Kidney epithelial cell (primary cell): ENCODE measurements at places on chromosomes 5 and 9.

DNA sequence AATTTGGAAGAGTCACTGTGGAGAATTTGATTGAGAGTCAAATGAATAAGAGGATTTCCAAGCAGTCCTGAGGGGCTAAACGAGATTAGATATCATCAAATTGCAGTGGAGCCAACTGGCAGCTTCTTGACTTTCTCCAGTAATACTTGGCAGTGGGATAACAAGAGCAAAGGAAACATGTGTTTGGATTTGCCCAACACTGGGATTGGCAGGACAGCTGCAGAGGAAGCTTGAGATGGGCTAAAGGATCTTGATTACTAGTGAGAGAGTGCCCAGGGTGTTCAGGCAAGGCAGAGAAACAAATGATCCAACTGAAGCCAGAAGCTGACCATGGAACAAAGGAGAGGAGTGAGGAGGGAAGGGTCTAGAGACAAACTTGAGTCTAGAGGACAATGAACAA, 356.0 kb upstream of the ISL1 start:
- no peak for DNase-seq

DNA sequence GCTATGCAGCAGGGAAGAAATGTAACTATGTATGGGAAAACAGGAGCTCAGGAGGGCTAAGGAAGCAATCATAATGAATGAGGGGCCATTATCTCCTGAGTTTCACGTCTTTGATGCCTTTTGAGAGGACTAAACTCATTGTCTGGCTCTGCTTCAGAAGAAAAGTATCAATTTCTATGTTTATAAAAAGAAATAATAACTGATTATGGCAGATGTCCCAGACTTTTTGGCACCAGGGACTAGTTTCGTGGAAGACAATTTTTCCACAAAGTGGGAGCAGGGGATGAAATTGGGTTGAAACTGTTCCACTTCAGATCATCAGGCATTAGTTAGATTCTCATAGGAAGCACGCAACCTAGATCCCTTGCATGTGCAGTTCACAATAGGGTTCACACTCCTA, 8.7 kb upstream of the IL7R start:
- DNase-seq = no peak

DNA sequence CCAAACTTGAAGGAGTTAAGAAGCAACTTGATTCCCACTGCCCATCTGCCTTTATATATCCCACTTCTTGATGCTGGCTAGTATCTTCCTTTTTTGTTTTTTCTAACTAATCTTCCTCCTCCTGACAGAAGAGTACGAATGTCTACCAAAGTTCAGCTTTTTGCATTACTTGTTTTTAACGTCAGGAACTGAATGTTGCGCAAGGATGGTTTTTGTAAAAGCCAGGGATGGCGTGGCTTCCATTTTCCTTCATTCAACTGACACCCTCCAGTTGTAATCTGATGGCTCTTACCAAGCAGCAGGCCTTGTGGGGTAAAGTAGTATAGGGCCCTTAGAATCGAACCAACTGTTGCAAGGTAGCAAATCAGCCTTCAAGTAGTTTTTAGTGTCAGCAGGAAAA, 70.8 kb upstream of the GPR151 start:
- DNase-seq = no peak

- no peak for DNase-seq
Measured at GRCh38 chr5:42582723-42583122, 159.5 kb downstream of the GHR start.

- DNase-seq = no peak
Measured at GRCh38 chr5:112329419-112330090, 89.5 kb downstream of the EPB41L4A start.

DNA sequence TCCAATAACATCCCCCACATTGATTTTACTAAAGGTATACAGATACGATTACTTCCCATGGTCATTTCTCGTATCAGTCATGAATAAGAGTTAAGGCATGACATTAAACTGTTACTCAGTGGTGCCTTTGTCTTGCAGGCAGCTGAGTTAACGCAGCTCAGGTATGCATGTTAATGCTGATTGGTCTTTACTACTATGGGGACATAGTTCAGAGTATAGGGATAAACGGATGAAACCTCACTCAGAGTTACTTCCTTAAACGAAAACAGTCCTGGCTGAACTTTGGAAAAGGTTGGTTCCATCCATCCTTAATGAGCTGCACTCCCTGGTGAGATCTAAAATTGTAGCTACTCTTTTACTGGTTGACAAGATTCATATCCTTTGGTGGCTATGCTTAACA, 87.0 kb downstream of the ACTL7B start:
- DNase-seq = no peak

DNA sequence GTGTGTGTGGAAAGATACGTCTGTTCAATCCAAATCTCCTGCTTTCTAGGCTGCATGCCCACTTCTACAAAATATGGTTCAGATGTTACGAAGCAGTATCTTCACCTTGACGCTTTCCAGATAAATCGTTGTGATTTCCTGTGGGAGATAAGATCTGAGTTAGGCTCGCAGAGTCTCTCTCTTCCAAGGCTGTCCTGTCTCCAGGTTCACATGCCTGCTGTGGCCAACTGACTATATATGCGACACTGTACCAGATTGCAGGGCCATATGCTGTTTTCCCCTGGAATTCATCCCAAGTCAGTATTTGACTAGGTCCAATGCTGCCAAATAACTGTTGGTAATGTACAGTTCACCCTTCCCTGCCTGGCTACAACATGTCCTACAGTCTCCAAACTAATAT, 47.9 kb downstream of the TMEM252 start:
- no peak for DNase-seq

DNA sequence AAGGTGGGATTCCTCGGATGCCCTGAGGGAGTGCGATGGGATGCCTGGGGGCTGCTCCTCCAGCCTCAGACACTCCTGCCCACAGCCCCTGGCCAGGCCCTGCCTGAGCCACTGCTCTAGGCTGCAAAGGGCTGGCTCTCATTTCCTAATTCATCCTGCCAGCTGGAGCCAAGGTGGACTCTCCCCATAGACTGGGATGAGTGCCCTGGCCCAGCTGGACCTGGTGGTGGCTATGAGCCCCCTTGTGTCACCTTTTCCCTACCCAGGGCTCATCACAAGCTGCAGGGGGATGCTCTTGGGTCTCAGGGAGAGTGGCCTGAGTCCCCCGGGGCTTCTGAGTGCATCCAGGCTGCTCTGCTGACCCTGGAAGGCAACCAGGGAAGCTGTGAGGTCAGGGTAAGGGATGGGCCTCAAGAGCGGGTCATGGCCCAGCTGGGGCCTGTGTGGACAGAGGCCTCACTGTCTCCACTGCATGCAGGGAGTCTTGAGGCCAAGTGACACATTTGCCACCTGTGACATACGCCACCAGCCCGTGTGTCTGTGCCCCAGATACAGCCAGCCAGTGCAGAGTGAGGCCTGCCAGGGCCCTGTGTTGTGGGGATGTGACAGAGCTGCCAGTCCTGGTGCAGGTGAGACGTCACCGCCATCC, 102.7 kb upstream of the IER5L start:
- no peak for DNase-seq

DNA sequence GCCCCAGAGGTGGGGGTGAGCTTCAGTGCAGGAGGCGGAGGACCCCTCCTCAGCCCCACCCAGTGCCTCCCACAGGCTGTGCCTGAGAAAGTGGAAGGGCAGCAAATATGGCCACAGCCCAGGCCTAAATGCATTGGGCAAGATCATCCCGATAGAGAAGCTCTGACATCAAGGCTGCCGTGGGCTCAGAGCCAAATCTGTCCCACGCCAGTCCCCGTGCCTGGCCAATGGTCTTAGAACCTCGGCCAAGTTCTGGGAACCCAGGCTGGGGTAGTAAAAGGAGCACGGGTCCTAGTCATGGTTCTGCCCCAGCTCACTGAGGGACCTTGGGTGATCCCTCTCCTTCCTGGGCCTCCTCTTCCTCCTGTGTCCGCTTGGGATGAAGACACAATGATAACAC, 27.7 kb upstream of the TNIP1 start:
- no peak for DNase-seq

DNA sequence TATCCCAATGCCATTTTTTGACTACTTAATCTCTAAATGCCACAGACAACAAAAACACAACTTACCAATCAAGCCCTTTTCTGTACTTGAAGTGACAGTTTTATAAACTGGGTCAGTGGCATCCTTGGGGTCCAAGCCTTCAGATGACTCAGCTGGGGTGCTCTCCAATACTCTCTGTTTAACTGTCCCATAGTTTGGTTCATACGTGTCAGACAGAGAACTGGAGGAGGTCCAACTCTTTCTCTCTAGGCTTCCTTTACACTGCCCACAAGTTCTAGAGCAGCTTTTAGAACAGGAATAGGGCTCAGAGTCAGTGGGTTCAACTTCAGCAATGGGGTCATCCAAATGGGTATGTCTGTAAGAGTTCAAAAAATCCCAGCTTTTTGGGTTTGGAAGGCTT, 166.9 kb downstream of the CDC42SE2 start:
- DNase-seq = no peak

- no peak for DNase-seq
Measured at GRCh38 chr5:91158011-91158410, 225.1 kb downstream of the ARRDC3 start.

DNA sequence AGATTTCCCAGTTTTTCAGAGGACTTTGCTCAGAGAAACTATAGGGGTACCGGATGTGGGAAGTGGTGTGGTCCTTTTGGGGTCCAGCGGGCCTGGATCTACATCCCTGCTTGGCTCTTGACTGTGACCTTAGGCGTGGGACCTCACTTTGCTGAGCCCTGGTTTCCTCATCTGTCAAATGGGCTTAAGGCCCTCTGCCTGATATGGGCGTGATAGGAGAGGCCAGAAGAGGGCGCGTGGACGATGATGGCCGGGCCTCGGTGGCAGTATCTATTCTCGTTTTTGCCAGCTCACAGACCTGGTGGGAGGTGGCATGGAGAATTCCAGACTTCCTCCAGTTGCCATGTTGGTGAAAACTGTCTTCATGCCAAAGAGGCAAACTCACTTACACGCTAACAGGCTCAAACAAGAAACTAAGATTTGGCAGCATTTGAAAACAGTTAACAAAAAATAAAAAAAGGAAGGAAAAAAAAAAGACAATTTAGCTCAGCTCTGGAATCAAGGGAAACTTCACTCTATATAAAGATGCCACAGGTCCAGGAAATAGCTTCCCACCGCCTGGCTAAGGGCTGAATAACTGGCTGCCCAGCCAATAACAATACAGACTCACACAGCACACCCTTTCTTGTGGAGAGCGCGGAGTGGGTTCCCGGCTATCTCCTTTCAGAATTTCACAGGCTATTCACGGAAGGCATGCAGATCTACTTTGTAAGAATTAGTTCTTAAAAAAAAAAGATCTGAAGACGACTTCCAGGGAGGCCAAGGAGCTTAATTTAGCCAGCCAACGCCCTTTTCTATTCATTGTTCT, 1.7 kb downstream of the SH3PXD2B start:
- DNase-seq = no peak

- DNase-seq = no peak
Measured at GRCh38 chr5:63125862-63126261, 547.2 kb downstream of the LRRC70 start.

GRCh38 chr5:84438456-84438855, 53.8 kb upstream of the EDIL3 start:
- DNase-seq = no peak

DNA sequence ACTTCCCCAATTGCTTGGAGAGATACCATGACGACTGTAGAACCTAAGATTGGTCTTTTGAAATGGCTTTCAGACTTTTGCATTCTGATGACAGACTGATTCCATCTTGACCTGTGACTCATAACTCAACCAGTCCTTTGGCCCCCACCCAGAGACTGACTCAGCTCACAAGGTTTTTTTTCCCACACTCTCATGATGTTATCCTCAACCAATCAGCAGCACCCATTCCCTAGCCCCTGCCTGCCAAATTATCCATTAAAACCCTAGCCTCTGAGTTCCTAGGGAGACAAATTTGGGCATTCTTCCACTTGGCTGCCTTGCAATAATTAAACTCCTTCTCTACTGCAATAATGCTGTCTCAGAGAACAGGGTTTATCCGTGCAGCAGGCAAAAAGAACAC, 1263.3 kb upstream of the CDH9 start:
- DNase-seq = peak; percentile 25

DNA sequence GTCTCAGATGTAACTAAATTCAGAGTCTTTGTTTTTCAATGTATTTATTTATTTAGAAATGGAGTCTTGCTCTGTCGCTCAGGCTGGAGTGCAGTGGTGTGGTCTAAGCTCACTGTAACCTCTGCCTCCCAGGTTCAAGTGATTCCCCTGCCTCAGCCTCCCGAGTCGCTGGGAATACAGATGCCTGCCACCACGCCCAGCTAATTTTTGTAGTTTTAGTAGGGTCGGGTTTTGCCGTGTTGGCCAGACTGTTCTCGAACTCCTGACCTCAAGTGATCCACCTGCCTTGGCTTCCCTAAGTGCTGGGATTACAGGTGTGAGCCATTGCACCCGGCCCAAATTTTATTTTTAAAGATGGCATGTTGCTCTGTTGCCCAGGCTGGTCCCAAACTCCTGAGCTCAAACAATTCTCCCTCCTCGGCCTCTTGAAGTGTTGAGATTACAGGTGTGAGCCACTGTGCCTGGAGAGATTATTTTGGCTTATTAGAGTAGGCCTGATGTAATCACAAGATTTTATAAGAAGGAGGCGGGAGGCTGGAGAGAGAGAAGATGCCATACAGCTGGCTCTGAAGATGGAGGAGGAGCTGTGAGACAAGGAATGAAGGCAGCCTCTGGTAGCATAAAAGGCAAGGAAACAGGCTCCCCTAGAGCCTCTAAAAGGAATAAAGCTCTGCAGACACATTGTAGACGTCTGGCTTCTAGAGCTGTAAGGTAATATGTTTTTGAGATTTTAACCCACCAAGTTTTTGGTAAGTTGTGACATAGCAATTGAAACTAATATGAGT, 12.9 kb upstream of the KLF9 start:
- DNase-seq = no peak

GRCh38 chr9:84270847-84271530, 69.6 kb downstream of the SLC28A3 start:
- DNase-seq = no peak

DNA sequence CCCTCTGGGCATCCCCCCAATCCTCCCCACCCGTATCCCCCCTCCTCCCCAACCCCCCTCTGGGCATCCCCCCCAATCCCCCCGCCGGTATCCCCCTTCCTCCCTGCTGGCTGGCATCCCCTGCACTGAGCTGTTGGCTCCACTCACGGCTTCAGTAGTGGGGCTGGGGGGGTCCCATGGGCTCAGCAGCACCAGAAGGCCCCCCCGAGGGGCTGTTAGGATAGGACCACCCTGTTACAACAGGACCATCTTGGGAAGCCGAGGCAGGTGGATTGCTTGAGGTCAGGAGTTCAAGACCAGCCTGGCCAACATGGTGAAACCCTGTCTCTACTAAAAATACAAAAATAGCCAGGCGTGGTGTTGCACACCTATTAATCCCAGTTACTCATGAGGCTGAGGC, 42.4 kb downstream of the EXD3 start:
- no peak for DNase-seq

DNA sequence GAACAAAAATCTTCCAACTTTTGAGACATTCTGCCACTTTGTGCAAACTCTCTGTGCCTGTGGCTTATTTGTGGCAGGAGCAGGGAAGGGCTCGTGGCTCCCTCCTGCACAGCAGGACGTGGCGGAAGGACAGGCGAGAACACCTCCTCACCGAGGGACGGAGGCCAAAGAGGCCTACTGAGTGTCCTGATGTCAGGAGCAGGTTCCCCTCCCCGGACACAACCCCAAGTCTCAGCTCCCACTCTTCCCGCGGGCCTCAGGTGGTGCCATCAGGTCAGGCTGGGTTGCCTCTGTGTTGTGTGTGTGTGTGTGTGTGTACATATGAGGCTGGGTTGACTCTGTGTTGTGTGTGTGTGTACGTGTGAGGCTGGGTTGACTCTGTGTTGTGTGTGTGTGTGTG, 136.8 kb upstream of the LPCAT1 start:
- no peak for DNase-seq

- peak; percentile 16 for DNase-seq
Measured at GRCh38 chr5:54251981-54252380, 58.4 kb downstream of the ARL15 start.
